ENCODE measurements at places on chromosomes 2 and 18.

DNA sequence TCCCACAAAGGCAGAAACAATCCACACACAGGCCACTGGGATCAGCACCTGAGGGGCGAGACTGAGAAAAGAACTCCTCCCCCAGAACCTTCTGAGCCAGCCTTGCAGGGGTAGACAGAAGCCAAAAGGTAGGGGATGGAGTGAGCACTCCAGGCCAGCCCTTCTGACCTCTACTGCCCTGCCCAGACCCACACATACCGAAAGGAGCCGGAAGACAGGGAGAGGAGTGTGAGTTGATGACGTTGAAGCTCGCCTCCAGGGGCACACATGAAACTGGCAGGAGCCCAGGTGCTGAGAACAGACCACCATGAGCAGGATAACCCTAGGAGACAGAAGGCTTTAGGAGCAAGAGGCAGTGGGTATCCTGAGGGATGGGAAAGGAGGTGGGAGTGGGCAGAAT, 1.8 kb downstream of the SLC23A3 start:
- DNase-seq: no peak

DNA sequence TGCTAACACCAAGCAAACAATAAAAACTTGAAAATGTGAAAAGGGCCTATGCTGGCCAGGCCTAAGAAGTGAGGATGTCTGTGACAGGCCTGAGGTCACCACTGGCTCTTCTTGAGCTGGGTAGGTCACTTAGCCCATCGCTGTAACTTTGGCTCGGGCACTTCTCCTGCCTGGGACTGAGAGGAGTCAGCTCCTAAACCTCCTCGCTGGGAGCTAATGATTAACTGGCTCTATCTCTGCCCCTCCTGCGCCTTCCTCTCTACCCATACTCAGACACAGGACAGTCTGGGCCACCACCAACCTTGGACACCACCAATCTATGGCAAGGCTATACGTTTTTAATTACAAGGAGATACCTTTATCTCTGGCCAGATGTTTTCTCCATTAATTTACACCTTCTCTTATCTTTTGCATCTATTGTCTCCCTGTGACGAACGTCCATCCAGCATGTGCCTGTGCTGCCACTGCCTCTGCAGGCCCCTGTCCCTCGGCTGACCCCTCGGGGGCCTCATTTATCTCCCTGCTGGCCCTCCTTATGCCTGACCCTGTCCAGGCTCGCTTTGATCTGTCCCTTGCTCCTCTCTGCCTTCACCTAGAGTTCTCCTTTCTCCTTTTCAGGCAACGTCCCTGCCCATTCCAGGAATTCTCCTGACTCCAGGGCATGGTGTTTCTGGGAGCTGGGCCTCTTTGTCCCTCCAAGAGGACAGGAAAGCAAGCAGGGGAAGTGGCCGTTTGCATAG, 149.1 kb upstream of the GATA6 start:
- DNase-seq: no peak

- DNase-seq: no peak
These were observed 86.6 kb downstream of the DNER start for GRCh38 chr2:229627728-229628127.

DNA sequence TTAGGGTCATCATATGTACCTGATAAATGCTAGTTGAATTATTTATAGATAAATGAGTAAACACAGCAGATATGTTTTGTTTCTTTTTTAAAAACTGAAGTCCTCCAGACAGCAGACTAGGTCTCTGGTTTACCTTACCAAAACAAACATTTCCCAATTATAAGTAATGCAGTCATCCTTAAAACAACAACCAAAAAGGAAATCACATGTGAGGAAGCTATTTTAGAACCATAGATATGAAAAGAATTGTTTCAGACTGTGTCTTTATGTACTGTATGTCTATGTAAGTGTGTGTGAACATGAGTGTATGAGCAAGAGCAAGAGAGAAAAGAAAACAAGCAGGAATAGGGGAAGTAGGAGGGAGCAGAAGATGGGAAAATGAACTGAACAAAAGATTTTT, 441.0 kb downstream of the CPS1 start:
- no peak for DNase-seq

DNA sequence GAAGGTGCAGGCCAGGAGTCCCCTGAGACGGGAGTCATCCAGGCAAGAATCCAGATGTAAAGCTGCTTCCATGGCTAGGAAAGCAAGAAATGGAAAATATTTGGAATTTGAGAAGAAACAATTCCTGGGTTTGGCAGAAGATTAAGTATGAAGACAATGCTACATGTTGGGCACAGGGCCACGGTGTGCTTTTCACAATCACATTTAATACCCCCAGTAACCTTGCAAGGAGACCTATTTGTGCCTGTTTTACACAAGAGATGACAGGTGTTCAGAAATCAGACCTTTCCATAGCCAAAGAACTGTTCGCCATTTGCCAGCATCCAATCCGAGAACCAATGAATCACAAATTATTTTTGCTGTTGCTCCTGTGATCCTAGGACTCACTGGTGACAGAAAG, 50.5 kb downstream of the KCTD1 start:
- no peak for DNase-seq

All from fibroblast of skin of scalp (primary cell).